Activated T-helper 2 cell treated with anti-CD3 and anti-CD28 coated beads, Interferon-gamma antibody, Interleukin-2, Interleukin-4, amounts not matched to agents 10 μg/mL and 5 μg/mL and 100 μg/mL, durations not matched to agents 14 hours and 24 hours and 36 hours (primary cell): ENCODE measurements at places on chromosomes 5 and 9. TPM values are rescaled to one million over a fixed set of nuclear protein-coding genes. Genes with fewer than 3 reads are reported as not detected.

DNA sequence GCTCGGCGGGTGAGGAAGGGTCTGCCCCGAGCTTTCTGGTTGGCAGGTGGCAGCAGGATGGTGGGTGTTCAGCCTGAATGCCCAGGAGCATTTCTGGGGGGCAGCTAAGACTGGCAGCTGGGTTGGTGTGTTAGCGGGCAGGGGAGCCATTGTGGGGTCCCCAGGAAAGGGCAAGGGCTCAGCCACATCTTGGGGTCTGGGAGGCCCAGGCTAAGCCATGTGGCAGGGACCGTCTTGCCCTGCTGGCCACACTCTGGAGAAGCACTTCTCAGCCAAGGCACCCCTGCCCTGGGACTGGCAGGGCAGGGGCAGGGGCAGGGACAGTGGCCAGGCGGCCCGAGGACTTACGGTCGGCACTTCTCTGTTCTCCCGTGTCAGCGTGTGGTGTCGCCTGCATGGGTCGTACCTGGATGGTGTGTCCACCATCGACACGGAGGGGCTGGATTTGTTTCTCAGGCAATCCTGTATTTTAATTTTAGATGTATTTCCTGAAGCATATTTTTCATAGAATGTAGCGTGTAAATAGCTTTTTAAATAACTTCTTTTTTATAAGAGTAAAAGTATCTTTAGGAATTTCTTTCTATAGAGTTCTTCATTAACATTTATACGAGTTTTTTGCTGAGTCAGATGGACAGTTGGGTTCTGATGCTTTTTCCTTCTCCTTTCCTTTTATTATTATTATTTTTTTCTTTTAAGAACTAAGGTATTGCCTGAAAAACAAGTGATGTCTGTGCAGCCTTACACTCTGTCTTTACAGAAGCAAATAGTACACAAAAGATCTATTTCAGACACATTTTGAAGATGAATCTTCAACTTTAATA, 102.0 kb downstream of the PHF2 start:
- peaks cover 4% of the 10 kb centered on the region for H3K36me3 ChIP-seq
- H3K27me3 ChIP-seq = no peaks in the 10 kb centered on the region
- no peak overlapping the region for H3K27ac ChIP-seq
- DNase-seq = no peak
- H3K4me3 ChIP-seq = no peak overlapping the region

DNA sequence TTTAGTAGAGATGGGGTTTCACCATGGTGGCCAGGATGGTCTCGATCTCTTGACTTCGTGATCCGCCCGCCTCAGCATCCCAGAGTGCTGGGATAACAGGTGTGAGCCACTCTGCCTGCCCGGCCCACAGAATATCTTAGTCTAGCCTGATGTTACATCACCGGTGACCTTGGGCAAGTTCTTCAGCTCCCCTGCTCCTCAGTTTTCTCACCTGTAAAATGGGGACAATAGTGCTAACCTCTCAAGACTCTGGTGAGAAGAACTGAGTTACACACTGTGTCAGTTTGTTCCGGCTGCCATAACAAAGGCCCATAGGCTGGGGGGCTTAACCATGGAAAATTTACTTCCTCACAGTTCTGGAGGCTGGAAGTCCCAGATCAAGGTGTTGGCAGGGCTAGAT, 12.5 kb upstream of the HABP4 start:
- no peak for DNase-seq
- H3K27ac ChIP-seq = no peak overlapping the region
- no peaks in the 10 kb centered on the region for H3K36me3 ChIP-seq
- H3K27me3 ChIP-seq = peaks cover 2% of the 10 kb centered on the region

GRCh38 chr5:149161026-149161687, 19.9 kb downstream of the ABLIM3 start:
- no peak overlapping the region for H3K27ac ChIP-seq
- H3K4me1 ChIP-seq = no peaks in the 10 kb centered on the region
- no peak overlapping the region for H3K4me3 ChIP-seq
- peaks cover 13% of the 10 kb centered on the region for H3K27me3 ChIP-seq

GRCh38 chr9:91164724-91165520, 196.8 kb downstream of the AUH start:
- peaks cover 40% of the 10 kb centered on the region for H3K36me3 ChIP-seq
- H3K4me1 ChIP-seq = peaks cover 58% of the 10 kb centered on the region
- H3K27me3 ChIP-seq = no peaks in the 10 kb centered on the region

- DNase-seq = no peak
- H3K36me3 ChIP-seq = peaks cover 15% of the 10 kb centered on the region
- H3K27me3 ChIP-seq = peaks cover 4% of the 10 kb centered on the region
- H3K27ac ChIP-seq = no peak overlapping the region
- no peak overlapping the region for H3K4me3 ChIP-seq
Observed at GRCh38 chr5:1310118-1310517, 15.2 kb upstream of the TERT start.

- no peaks in the 10 kb centered on the region for H3K4me1 ChIP-seq
- no peaks in the 10 kb centered on the region for H3K36me3 ChIP-seq
- no peak overlapping the region for H3K4me3 ChIP-seq
Observed at GRCh38 chr9:19985081-19985480, 196.2 kb upstream of the SLC24A2 start.

- H3K27ac ChIP-seq = no peak overlapping the region
- H3K4me1 ChIP-seq = peaks cover 18% of the 10 kb centered on the region
- no peak for DNase-seq
- H3K27me3 ChIP-seq = peaks cover 16% of the 10 kb centered on the region
- no peak overlapping the region for H3K4me3 ChIP-seq
Observed at GRCh38 chr5:59218424-59219045, 635.7 kb downstream of the RAB3C start.

DNA sequence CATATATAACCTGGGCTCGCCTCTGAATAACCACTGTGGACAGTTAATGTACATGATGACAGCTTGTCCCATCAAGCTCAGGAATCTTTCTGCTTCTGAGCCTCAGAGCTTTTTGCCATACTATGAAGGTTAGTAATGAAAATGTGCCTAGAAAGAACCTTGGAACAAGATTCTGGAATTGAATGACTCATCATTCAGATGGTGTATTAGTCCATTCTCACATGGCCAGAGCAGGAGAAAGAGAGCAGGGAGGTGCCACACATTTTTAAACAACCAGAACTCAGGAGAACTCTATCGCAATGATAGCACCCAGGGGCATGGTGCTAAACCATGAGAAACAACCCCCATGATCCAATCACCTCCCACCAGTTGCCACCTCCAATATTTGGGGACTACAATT, 542.1 kb downstream of the PRR16 start:
- H3K36me3 ChIP-seq = no peaks in the 10 kb centered on the region
- H3K4me1 ChIP-seq = no peaks in the 10 kb centered on the region
- no peaks in the 10 kb centered on the region for H3K27me3 ChIP-seq
- H3K27ac ChIP-seq = no peak overlapping the region
- no peak for DNase-seq

GRCh38 chr9:21432672-21433425, 7.4 kb upstream of the IFNA1 start:
- no peaks in the 10 kb centered on the region for H3K36me3 ChIP-seq
- H3K27ac ChIP-seq = no peak overlapping the region
- H3K4me1 ChIP-seq = peaks cover 2% of the 10 kb centered on the region
- DNase-seq = no peak
- H3K4me3 ChIP-seq = no peak overlapping the region
- peaks cover 59% of the 10 kb centered on the region for H3K27me3 ChIP-seq

GRCh38 chr9:108696156-108696555, 159.6 kb downstream of the ACTL7B start:
- H3K27me3 ChIP-seq = no peaks in the 10 kb centered on the region
- DNase-seq = no peak
- H3K27ac ChIP-seq = no peak overlapping the region

GRCh38 chr5:52988335-52989024, 672 bp upstream of the ITGA2 start:
- H3K27me3 ChIP-seq = peaks cover 47% of the 10 kb centered on the region
- H3K36me3 ChIP-seq = peaks cover 15% of the 10 kb centered on the region
- H3K4me3 ChIP-seq = peak overlapping the region; percentile 80
- H3K4me1 ChIP-seq = peaks cover 35% of the 10 kb centered on the region
- no peak for DNase-seq

DNA sequence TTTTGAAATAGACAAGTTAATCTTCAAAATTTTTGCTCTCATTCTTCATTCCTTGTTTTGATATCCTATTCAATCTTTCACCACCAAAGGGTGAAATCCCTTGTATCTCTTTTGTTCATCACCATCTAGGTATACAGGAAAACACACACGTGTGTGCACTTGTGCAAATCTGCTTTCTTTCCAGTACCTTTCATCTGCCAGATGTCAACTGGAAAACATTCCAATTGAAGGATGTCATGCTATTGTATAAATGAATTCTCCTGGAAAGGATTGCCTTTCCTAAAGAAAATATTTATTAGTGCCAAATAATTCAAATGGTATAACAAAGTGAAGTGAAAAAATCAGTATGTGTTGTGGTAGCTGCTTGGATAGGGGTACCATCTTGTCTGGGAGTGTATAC, 123.7 kb downstream of the RANBP17 start:
- no peaks in the 10 kb centered on the region for H3K4me1 ChIP-seq
- DNase-seq = no peak
- H3K27me3 ChIP-seq = no peaks in the 10 kb centered on the region
- no peak overlapping the region for H3K4me3 ChIP-seq

DNA sequence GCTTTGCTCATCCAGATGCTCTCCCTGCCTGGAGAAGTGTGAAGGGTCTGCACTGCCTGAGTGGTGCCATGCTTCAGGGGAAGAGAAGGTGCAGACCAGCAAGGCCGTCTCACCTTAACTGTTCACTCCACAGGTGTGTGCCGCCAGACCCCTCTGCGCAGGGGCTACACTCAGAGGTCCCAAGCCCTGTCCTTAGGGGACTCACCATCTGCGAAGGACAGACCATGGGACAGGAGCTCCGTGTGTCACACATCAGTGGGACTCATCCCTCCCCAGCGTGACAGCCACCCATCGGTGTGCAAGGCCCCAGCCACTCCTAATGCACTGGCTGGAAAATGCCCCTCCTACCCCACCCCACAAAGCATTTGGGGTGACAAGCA, 142.9 kb downstream of the OLFM1 start:
- H3K4me3 ChIP-seq = no peak overlapping the region
- H3K4me1 ChIP-seq = no peaks in the 10 kb centered on the region
- H3K27ac ChIP-seq = no peak overlapping the region
- H3K36me3 ChIP-seq = no peaks in the 10 kb centered on the region

DNA sequence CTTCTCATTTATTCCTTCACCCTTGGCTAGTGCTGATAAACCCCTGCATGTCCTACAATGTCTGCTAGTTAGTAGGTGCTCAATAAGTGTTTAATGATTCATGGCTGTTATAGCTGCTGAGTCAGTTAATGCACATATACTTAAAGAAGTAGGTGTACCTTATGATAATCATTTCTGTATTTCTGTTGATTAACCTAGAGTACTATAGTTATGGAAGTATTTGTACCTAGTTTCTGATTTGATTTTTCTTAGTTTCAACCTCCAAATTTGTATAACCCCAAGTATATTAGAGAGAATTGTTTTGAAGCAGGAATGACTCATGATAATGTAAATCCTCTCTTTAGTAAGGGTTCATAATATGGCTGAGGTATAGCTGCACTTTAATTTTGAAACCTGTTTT, 8.9 kb downstream of the SMAD5 start:
- no peak overlapping the region for H3K27ac ChIP-seq
- no peak overlapping the region for H3K4me3 ChIP-seq
- no peaks in the 10 kb centered on the region for H3K36me3 ChIP-seq
- H3K4me1 ChIP-seq = peaks cover 6% of the 10 kb centered on the region

GRCh38 chr9:134987376-134987775, 69.7 kb upstream of the FCN1 start:
- no peaks in the 10 kb centered on the region for H3K27me3 ChIP-seq
- no peak overlapping the region for H3K27ac ChIP-seq
- no peak for DNase-seq

DNA sequence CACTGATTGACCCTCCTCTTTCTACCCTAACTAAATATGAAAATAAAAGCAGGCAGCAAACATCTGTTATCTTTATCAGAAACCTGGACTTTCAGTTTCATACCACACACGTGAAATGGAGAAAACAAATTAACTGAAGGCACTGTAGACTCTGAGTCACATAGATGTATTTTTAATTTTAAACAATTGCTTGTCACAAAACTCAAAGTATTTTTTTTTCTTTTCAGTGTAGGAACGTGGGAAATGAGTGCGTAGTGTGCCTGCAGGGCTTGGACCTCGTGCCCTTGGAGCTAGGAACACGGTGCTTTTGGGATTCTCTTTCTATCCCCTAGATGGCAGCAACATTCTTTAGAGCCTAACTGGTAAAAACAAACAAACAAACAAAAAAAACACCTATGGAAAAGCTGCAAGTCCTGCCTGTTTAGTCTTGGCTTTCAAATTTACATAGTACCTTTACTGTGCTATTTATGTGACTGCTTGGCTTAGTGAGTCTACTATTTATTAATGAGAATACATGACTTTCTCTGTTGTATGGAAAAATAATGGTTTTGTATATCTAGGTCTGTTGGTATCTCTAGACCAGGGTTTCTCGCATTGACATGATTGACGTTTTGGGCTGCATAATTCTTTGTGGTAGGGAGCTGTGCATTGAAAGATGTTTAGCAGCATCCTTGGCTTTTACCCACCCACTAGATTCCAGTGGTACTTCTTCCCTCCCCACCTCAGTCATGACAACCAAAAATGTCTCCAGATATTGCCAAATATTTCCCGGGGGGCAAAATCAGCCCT, 16.8 kb upstream of the ACTBL2 start:
- peak overlapping the region; percentile 37 for H3K4me3 ChIP-seq
- peaks cover 4% of the 10 kb centered on the region for H3K27me3 ChIP-seq
- H3K36me3 ChIP-seq = no peaks in the 10 kb centered on the region
- H3K27ac ChIP-seq = peak overlapping the region; percentile 60
- DNase-seq = peak; percentile 20

DNA sequence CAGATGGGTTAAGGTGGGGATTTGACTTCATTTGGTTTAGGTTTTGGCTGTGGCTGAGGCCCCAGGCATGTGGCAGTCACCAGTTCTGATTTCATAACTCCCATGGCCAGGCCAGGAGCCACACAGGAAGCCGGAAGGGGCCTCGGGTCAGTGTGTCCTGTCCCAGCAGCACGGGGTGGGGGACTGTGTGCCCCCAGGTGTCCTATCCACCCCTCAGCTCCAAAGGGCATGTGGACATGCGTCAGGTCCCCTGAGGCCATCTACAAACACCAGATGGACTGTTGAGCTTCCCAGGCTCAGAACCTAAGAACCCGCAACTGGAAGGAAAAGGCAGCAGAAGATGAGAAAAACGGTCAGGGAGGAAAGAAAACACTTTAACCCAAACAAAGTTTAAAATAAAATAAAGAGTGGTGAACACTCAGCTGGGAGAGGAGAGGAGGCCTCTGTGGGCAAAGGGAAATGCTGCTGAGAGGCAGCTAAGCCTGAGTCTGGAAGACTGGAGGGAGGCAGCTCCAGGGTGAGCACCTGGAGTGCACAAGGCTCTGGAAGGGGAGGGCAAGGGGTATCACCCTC, 260.8 kb downstream of the AUH start:
- peak overlapping the region; percentile 93 for H3K27ac ChIP-seq
- peaks cover 68% of the 10 kb centered on the region for H3K4me1 ChIP-seq
- no peaks in the 10 kb centered on the region for H3K27me3 ChIP-seq
- H3K4me3 ChIP-seq = peak overlapping the region; percentile 78
- peaks cover 77% of the 10 kb centered on the region for H3K36me3 ChIP-seq

GRCh38 chr5:151258201-151258611, 5.2 kb downstream of the GM2A start:
- H3K27me3 ChIP-seq = no peaks in the 10 kb centered on the region
- no peak overlapping the region for H3K4me3 ChIP-seq
- H3K36me3 ChIP-seq = peaks cover 16% of the 10 kb centered on the region
- H3K4me1 ChIP-seq = peaks cover 30% of the 10 kb centered on the region
- no peak overlapping the region for H3K27ac ChIP-seq
- DNase-seq = no peak

GRCh38 chr9:21015995-21016394, 15.4 kb downstream of the HACD4 start:
- no peaks in the 10 kb centered on the region for H3K27me3 ChIP-seq
- no peaks in the 10 kb centered on the region for H3K4me1 ChIP-seq
- no peak overlapping the region for H3K4me3 ChIP-seq
- peaks cover 56% of the 10 kb centered on the region for H3K36me3 ChIP-seq
- no peak overlapping the region for H3K27ac ChIP-seq
- DNase-seq = no peak

The BAAT gene
- not detected in 2 replicates for total RNA-seq

The CSF2 gene
- 764 and 772 TPM in 2 replicates for total RNA-seq

The C9 gene
- total RNA-seq = not detected in 2 replicates

The VCP gene
- 361 and 366 TPM in 2 replicates for total RNA-seq
